ENCODE measurements at places on chromosomes 6 and 20.

DNA sequence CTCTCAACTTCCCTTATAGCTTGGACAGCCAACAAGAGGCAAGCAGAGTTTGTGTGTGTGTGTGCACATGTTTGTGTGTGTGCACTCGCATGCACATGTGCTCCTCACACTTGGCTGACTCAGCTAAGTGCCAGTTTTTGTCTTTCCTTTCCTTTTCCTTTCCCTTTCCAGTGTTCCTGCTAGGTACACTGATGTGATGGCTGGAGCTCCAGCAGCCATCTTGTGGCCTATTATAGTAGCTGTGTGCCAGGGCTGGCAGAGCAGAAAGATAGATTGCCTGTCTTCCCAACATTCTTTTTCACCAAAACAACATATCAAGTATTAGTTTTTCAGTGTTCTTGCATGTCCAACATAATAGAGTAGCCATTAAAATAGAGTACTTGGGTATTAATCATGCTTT, 79.5 kb downstream of the AK9 start:
- DNase-seq, result no peak

- no peak for DNase-seq
Observed at GRCh38 chr6:11324453-11325015, 92.1 kb upstream of the NEDD9 start.

DNA sequence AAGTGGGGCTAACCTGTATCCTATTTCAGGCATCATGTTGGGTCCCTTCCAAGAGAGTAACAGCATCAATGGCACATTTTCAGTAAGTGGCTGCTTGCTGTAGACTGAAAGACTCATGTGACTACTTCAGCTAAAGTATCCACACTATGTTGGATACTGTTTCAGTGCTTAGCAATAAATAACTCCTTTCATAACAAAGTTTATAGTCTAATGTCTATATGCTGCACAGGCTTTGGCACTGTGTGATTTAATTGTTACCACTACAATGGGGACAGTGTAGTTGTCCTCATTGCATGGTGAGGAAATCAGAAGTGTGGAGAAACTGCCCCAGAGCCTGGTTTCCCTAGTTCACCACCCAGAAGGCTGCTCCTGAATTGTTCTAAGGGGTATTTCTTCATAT, 318.0 kb upstream of the PTCHD4 start:
- no peak for DNase-seq

- no peak for DNase-seq
Observed at GRCh38 chr6:5155906-5156305, 70.8 kb downstream of the PPP1R3G start.

- no peak for DNase-seq
Observed at GRCh38 chr20:41379551-41379950, 12.9 kb upstream of the EMILIN3 start.

GRCh38 chr20:44018259-44018941, 103.7 kb downstream of the TOX2 start:
- DNase-seq, result peak; percentile 93

DNA sequence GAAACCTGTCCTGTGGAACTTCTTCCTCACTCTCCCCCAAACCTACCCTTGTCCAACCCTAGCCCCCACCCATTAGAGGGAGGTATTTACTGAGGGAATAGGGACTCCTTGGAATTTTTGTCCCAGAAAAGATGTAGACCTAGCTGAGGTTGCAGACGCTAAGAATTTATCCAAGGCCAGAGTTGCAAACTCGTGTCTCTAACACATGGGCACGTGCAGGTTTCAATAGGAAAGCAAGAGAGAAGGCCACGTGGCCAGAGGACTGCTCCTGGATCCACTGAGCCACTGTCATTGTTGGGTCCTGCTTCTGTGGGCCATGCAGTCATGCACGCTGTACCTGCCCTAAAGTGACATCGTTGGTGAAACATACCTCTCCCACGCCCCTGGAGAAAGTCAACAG, 243.4 kb upstream of the KCNG1 start:
- no peak for DNase-seq

DNA sequence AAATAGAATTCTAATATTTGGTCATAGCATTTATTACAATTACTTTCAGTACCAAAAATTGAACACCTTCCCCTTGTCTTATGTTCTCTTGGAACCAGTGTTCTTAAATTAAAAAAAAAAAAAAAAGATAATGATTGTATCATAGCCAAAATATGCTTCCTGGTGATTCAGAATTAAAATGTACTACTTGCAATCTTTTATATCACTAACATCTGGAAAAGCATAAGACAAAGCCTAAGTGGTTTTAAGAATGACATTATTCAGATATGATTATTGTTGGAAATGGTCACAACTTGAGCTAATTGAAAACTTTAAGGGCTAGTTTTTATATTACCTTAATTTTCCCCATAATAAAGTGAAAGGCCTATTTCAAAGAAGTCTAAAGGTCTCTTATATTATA, 493.3 kb upstream of the MARCKS start:
- DNase-seq, result no peak

GRCh38 chr6:71468841-71469700, 180.5 kb downstream of the OGFRL1 start:
- DNase-seq, result no peak

DNA sequence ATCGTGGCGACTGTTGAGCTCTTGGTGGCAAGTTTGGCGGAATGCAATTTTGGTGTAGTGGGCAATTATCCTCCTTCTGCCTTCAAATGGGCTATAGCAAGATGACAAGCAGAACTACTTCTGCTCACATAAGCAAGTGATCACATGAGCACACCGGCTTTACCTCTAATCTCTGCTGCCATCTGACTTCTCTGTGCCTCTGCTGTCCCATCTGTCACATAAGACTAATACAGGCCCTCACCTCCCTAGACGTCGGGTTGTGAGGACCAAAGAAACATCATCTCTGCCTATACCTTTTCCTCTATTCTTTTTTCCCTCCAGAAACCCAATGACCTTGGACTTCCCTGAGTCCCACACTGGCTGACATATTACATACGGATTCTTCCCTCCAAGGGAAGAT, 13.3 kb upstream of the WTAP start:
- no peak for DNase-seq

GRCh38 chr6:101830501-101831031, 437.1 kb downstream of the GRIK2 start:
- DNase-seq, result no peak

DNA sequence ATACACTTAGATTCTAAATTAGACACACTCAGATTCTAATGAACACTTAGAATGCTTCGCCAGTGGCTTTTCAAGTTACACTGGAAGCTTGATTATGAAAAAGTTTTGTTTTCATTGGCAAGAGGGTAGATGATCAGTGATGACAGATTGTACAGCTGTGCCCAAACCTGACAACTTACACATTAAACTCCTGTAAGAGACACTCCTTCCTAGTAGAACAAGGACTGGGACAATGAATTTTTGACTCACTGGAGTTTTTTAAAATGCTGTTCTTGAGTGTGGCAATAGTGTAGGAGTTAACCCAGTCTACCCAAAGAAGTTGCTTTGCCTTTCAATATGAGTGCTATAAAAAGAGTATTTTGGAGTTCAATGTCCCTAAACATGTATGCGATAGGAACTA, 140.8 kb downstream of the SLC16A10 start:
- DNase-seq, result no peak

- no peak for DNase-seq
Observed at GRCh38 chr6:16380220-16380809, 141.9 kb downstream of the GMPR start.

DNA sequence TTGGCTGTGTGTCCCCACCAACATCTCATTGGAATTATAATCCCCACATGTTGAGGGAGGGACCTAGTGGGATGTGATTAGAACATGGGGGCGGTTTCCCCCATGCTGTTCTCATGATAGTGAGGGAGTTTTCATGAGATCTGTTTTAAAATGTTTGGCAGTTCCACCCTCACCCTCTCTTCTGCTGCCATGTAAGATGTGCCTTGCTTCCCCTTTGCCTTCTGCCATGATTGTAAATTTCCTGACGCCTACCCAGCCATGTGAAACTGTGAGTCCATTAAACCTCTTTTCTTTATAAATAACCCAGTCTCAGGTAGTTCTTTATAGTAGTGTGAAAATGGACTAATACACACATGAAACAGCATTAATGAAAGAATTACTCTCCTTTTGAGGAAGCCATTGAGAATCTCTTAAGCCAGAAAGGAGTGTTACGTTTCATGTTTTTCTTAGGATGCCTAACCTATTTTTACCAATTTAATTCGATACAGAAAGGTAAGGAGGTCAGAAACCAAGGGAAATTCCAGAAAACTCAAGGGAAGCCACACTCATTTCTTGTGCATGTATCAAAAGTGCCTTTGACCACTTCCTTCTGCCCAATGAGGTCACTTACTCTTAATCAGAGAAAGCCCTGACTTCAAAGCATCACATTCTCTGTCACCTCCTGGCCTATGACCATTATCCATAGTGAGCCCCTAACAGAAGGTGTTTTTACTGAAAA, 24.7 kb upstream of the HINT3 start:
- no peak for DNase-seq

DNA sequence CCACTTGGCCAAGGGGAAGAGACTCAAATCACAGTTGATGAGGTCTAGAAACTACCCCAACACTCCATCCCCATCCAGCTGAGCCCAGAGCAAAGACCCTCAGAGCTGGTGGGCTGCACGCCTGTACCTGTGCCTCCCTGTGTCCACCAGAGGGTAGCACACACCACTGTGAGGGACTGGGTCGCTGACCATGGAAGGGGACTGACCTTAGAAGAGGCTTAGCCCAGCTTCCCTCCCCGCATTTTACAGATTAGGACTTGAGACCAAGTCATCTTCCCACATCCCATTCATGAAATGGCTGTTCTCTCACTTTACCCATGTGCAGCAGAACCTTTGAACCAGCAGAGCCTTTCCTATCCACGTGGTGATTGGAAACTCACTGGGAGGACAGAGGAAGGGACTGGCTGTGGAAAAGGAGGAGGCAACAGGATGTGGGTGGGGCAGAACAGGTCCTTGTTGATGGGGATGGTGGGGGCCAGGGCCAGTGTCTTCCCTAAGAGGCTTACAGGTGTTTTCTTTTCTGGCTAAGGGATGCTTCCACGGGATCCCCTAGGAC, 44.3 kb downstream of the CPXM1 start:
- DNase-seq, result no peak

- DNase-seq, result no peak
Observed at GRCh38 chr20:53579581-53580375, 13.9 kb downstream of the ZNF217 start.

- DNase-seq, result no peak
Observed at GRCh38 chr20:62356589-62357186, 10.4 kb downstream of the LAMA5 start.

DNA sequence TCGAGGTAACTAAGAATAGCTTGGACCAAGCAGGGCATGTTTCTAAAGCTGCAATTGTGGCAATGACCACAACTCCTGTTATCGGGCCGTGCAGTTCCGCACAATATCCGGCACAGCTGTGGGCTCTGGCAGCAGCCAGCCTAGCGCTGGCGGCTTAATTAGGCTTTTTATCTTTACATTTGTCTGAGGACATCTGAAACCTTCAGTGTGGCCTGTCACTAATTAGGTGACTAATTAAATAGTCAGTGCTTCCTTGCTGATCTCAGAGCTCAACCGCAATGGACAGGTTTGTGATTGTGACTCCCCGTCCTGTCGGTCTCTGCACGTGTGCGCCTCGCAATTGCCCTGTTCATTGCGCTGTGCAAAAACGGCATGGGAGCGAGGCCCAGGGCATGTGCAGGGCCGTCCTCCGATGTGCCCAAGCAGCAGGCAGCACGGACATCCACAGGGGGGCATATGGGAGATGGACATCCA, 134.8 kb upstream of the INSM1 start:
- no peak for DNase-seq

DNA sequence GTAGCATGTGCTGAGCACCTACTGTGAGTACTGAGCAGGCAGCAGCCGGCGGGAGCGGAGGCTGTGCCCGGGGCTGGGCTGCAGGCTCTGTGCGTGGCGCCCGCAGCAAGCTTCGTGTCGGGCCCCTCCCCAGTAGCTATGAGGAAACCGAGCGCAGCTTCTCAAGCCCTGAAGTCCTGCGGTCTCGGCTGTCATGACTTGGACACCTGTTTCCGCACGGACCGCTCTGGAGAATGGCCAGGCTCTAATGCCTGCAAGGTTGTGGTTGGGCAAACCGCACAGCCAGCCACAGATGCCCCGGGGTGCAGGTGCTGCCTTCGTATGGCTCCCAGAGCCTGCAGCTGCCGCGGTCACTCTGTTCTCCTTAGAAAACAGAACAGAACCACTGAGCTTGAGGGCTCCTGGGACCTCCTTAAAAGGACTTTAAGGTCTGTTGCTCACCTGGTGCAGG, 33.7 kb downstream of the PYGB start:
- DNase-seq, result no peak

DNA sequence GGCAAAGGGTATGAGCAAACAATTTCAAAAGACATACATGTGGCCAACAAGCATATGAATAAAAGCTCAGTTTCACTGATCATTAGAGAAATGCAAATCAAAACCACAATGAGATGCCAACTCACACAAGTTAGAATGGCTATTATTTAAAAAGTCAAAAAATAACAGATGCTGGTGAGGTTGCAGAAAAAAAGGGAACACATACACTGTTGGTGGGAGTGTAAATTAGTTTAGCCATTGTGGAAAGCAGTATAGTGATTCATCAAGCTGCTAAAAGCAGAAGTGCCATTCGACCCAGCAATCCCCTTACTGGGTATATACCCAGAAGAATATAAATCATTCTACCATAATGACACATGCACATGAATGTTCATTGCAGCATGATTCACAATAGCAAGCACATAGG, 6.7 kb upstream of the KHDC1L start:
- no peak for DNase-seq

- no peak for DNase-seq
Observed at GRCh38 chr6:7697820-7698623, 27.9 kb upstream of the BMP6 start.

GRCh38 chr6:89888871-89889270, 5.4 kb upstream of the GJA10 start:
- DNase-seq, result no peak

DNA sequence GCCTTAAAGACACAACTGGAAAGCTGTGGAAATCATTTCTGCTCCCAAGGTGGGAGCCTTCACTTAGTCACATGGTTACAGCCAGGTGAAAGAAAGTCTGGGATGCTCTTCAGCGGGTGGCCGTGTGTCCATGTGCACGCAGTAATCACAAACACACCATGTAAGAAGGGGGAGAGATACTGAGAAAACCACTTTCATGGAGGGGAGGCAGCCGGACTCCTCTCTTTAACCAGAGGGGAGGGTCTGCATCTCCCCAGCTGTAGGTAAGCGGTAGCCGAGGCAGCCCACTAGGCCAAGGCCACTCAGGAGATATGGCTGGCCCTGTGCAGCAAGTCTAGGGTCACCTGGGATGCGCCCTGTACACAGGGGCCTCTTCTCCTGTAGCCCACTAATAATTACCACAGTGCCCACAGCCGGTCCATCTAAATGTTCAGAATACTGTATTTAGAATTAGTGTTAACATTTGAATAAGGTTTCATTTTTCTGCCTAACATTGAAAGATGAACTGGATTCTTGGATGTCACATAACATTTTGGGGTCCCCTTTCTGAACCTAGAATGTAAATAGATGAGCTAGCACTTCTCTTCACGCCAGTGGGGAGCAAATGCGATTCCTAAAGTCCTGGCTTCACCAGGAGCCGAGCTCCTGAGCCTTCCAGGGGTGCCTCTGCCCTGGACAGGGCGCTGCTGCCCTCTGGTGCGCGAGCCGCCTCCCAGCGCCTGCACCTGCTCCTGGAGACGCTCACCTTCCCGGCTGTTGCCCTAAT, 15.9 kb downstream of the GPR31 start:
- DNase-seq, result no peak

GRCh38 chr6:169938262-169938701, 186.9 kb downstream of the ERMARD start:
- DNase-seq, result no peak

Data from NCI-H2227 treated with DMSO at 0.1 percent for 48 hours (cell line).